ENCODE measurements at places on chromosomes 3 and 15.
A peak's percentile ranks its signal among the peaks of the same experiment; 100 is the strongest.

DNA sequence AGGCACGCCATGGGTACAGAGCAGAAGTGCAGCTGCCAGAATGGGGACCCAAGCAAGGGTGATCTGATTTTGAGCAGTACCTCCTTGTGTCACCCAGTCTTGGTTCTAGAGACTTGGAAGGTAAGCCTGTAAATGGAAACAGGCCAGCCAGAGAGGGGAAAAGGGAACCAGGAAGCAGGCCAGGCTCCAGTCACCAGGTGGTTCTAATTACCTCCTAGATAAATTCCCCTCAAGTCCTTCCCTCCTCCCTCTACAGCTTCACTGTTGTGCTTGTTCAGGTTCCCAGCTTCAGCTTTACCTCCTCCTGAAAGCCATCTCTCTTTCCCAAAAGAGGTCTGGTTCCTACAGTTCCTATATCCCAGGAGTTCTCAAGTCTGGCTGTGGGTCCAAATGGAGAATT lies 58.8 kb upstream of the SLC7A14 start:
- peak overlapping the region; percentile 31 for H3K27ac ChIP-seq
- no peaks in the 10 kb centered on the region for H3K36me3 ChIP-seq
- H3K4me3 ChIP-seq, result no peak overlapping the region
- H3K27me3 ChIP-seq, result no peaks in the 10 kb centered on the region
- DNase-seq, result no peak

- H3K4me3 ChIP-seq, result no peak overlapping the region
- DNase-seq, result no peak
- H3K4me1 ChIP-seq, result no peaks in the 10 kb centered on the region
- H3K36me3 ChIP-seq, result no peaks in the 10 kb centered on the region
- no peak overlapping the region for H3K27ac ChIP-seq
- H3K27me3 ChIP-seq, result peaks cover 2% of the 10 kb centered on the region
These were observed 36.6 kb downstream of the CD86 start for GRCh38 chr3:122091602-122092295.

DNA sequence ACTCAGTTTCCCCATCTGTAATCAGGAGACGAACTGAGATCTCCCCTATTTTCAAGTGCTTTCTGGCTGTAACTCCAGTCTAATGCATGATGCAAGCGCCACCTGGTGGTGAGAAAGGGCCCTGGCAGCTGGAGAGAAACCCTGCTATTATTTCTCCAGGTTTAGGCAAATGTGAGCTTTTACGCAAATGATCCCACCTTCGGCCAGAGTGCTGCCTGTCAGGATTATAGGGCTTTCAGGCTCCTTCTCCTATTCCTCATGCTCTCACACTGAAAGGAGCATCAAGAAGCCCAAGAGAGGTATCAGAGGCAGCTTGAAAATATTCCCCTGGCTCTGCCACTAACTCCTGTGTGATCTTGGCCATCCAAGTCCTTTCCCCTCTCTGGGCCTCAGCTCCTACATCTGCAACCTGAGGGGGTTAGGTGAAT lies 93.9 kb upstream of the RASGRF1 start:
- DNase-seq, result peak; percentile 84
- no peaks in the 10 kb centered on the region for H3K36me3 ChIP-seq
- peaks cover 4% of the 10 kb centered on the region for H3K27me3 ChIP-seq
- no peak overlapping the region for H3K4me3 ChIP-seq
- H3K27ac ChIP-seq, result no peak overlapping the region

DNA sequence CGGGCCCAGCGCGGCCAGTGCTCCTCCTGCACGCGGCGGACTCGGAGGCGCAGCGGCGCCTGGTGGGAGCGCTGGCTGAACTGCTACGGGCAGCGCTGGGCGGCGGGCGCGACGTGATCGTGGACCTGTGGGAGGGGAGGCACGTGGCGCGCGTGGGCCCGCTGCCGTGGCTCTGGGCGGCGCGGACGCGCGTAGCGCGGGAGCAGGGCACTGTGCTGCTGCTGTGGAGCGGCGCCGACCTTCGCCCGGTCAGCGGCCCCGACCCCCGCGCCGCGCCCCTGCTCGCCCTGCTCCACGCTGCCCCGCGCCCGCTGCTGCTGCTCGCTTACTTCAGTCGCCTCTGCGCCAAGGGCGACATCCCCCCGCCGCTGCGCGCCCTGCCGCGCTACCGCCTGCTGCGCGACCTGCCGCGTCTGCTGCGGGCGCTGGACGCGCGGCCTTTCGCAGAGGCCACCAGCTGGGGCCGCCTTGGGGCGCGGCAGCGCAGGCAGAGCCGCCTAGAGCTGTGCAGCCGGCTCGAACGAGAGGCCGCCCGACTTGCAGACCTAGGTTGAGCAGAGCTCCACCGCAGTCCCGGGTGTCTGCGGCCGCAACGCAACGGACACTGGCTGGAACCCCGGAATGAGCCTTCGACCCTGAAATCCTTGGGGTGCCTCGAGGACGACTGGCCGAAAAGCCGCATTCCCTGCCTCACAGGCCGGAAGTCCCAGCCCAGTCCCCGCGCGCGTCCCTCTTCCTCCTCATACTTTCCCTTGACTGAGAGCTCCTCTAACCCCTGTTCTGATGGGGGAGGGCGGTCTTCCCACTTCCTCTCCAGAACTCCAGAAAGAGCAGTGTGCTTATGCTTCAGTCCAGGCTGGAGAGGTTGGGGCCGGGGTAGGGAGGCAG lies 1.4 kb upstream of the IL17RC start:
- no peaks in the 10 kb centered on the region for H3K27me3 ChIP-seq
- DNase-seq, result peak; percentile 54
- H3K36me3 ChIP-seq, result peaks cover 6% of the 10 kb centered on the region
- H3K27ac ChIP-seq, result peak overlapping the region; percentile 84
- H3K4me3 ChIP-seq, result peak overlapping the region; percentile 76
- peaks cover 22% of the 10 kb centered on the region for H3K4me1 ChIP-seq

GRCh38 chr3:40843851-40844548 lies 319.2 kb downstream of the ZNF621 start:
- DNase-seq, result peak; percentile 60
- H3K27me3 ChIP-seq, result no peaks in the 10 kb centered on the region
- H3K4me1 ChIP-seq, result peaks cover 18% of the 10 kb centered on the region
- no peaks in the 10 kb centered on the region for H3K36me3 ChIP-seq

GRCh38 chr3:81743096-81744025 lies 18.1 kb downstream of the GBE1 start:
- no peaks in the 10 kb centered on the region for H3K27me3 ChIP-seq
- H3K27ac ChIP-seq, result peak overlapping the region; percentile 91
- peaks cover 35% of the 10 kb centered on the region for H3K4me1 ChIP-seq

- H3K4me1 ChIP-seq, result peaks cover 3% of the 10 kb centered on the region
- no peak overlapping the region for H3K27ac ChIP-seq
- no peaks in the 10 kb centered on the region for H3K36me3 ChIP-seq
- DNase-seq, result no peak
- H3K4me3 ChIP-seq, result no peak overlapping the region
These were observed 49.8 kb downstream of the KBTBD12 start for GRCh38 chr3:127964816-127965215.

DNA sequence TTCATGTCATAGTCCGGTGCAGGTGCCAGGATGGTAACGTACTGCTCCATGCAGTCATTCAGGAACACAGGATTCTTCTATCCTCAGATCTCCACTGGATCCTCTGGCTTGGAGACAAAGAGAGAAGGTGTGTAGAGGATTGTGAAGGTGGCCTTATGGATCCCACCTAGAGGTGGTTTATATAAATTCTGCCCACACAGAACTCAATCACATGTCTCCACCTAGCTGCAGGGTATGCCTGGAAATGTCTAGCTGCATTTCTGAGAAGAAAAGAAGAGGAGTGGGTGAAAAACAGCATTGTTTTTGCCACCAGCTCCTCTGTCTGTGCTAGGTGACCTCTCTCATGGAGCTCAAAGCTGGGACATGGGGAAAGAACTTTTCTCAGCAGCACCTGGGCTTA lies 478.7 kb downstream of the PDCD6IP start:
- peaks cover 2% of the 10 kb centered on the region for H3K27me3 ChIP-seq
- no peak for DNase-seq
- peaks cover 4% of the 10 kb centered on the region for H3K4me1 ChIP-seq
- no peak overlapping the region for H3K27ac ChIP-seq
- H3K4me3 ChIP-seq, result no peak overlapping the region

DNA sequence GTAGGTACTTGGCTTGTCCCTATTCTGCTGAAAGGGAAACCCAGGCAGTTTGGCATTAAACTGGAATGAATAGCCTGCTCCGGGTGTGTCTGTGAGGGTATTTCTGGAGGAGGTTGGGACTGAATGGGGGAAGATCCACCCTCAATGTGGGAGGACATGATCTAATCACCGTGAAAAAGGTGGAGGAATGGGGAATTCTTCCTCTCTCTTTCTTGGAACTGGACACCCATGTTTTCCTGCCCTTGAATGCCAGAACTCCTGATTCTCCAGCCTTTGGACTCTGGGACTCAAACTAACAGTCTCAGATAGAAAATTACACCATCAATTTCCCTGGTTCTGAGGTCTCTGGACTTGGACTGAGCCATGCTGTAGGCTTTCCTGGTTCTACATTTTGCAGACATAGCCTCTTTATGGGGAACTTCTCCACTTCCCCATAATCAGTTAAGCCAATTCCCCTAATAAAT lies 391.7 kb downstream of the EDEM1 start:
- H3K4me1 ChIP-seq, result no peaks in the 10 kb centered on the region
- H3K4me3 ChIP-seq, result no peak overlapping the region
- DNase-seq, result no peak
- peaks cover 17% of the 10 kb centered on the region for H3K27me3 ChIP-seq
- no peak overlapping the region for H3K27ac ChIP-seq

DNA sequence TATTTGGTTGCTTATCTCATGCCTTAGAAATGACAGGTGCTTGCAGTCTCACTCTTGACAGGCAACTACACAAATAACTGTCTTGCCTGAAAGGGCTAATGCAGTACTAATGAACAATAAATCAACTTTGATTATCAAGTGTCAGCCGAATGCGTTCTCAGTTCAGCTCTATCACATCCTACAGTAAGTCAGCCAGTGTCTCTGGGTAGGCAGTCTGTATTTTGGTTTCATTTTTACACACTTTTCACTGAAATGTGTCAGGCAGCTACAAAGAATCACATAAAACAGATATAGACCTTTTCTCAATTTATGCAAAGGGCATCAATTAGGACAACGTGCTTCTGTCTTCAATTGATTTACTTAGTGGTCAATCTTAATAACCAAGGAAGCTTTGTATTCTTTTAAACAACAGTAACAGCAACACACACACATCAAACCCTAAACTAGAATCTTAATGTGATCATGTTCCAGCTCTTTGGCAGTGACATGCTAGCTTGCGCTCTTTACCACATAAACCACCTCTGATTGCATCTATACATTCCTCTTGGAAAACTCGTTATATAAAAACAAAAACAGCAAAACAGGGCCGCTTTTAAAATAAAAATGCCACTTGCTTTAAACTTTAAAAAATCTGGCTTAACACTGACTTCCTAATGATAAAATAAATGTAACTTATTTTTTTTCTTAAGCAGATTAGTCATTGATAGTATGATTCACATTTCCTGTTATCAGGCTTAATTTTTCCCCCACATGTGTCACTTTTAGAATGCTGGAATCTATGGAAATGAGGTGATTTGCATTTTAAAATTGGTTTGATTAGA lies 520.4 kb downstream of the FOXP1 start:
- H3K4me3 ChIP-seq, result no peak overlapping the region
- DNase-seq, result no peak
- no peaks in the 10 kb centered on the region for H3K27me3 ChIP-seq
- H3K4me1 ChIP-seq, result peaks cover 62% of the 10 kb centered on the region

DNA sequence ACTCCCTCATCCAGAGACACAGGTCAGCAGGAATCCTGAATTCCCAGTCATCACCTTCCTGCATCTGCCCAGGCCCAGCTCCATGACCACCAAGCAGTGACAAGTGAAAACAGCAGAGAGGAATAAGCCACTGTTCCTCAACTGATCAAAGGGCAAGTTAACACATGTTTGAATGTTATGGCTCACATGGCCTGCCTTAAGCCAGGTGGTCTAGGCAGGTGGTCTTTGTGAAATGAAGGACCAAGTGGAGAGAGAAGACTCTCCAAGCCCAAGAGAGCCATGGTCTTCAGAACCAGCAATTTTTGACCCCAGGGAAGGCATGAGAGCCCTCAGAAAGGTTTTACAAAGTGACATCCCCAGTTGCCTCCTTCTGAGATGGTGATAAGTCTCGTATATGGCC lies 161.8 kb downstream of the EPHB1 start:
- H3K4me3 ChIP-seq, result no peak overlapping the region
- H3K27me3 ChIP-seq, result peaks cover 12% of the 10 kb centered on the region
- no peak overlapping the region for H3K27ac ChIP-seq
- DNase-seq, result no peak

DNA sequence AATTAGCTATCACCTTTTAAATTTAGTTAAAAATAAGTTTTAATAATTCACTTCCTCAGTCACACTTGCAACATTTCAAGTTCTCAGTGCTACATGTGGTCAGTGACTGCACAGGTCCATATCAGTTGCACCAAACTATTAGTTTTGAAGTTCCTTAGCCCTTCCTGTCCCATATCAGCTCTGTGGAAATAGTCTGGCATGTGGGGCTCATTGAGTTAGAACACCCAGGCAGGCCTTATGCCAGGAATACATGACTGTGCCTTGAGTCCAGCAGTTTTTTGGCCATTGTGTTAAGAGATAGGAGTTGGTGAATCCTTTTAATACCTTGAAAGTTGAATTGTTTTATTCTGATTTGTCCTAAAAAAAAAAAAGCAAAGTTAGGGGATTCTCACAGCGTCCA lies 153.7 kb upstream of the BFSP2 start:
- H3K4me1 ChIP-seq, result no peaks in the 10 kb centered on the region
- peaks cover 2% of the 10 kb centered on the region for H3K36me3 ChIP-seq
- no peak overlapping the region for H3K27ac ChIP-seq
- H3K4me3 ChIP-seq, result no peak overlapping the region

GRCh38 chr15:58419803-58420524 lies 11.8 kb upstream of the LIPC start:
- H3K4me3 ChIP-seq, result no peak overlapping the region
- DNase-seq, result no peak
- no peaks in the 10 kb centered on the region for H3K27me3 ChIP-seq
- peaks cover 4% of the 10 kb centered on the region for H3K4me1 ChIP-seq

- H3K36me3 ChIP-seq, result peaks cover 56% of the 10 kb centered on the region
- peaks cover 29% of the 10 kb centered on the region for H3K4me1 ChIP-seq
- no peaks in the 10 kb centered on the region for H3K27me3 ChIP-seq
- H3K4me3 ChIP-seq, result no peak overlapping the region
- no peak for DNase-seq
These were observed 250.8 kb downstream of the TBC1D5 start for GRCh38 chr3:17491601-17492000.

GRCh38 chr3:20575146-20575545 lies 389.1 kb upstream of the SGO1 start:
- peaks cover 33% of the 10 kb centered on the region for H3K4me1 ChIP-seq
- no peaks in the 10 kb centered on the region for H3K27me3 ChIP-seq
- no peak for DNase-seq
- no peak overlapping the region for H3K4me3 ChIP-seq

GRCh38 chr15:75791337-75791713 lies 51.9 kb upstream of the UBE2Q2 start:
- DNase-seq, result no peak
- no peak overlapping the region for H3K27ac ChIP-seq
- no peak overlapping the region for H3K4me3 ChIP-seq
- no peaks in the 10 kb centered on the region for H3K4me1 ChIP-seq

- peaks cover 9% of the 10 kb centered on the region for H3K27me3 ChIP-seq
- H3K4me1 ChIP-seq, result no peaks in the 10 kb centered on the region
- no peak overlapping the region for H3K4me3 ChIP-seq
- no peaks in the 10 kb centered on the region for H3K36me3 ChIP-seq
- DNase-seq, result no peak
These were observed 243.0 kb downstream of the AGBL1 start for GRCh38 chr15:86322629-86323028.
